ENCODE measurements at places on chromosomes 12 and 14.

- no peak for DNase-seq
Measured at GRCh38 chr14:97329701-97330100, 532.5 kb downstream of the VRK1 start.

DNA sequence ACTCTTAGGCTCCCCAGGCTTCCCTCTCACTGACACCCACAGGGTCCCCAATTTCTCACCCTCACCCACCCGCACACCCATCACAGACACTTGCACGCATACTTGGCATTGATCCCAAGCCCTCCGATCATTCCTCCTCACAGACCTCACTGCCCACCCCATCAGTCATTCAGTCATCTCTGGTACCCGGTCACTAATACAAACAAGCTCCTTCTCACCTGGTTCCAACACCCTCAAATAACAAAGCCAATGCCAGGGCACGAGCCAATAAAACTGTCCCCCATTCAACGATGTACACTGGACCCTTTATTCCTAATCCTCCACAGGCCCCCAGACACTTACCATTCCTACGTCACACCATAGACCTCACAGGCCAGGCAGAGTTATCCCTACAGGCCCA lies 2.3 kb downstream of the ZNF605 start:
- no peak for DNase-seq

- DNase-seq = no peak
Measured at GRCh38 chr12:80032946-80033345, 66.4 kb upstream of the OTOGL start.

DNA sequence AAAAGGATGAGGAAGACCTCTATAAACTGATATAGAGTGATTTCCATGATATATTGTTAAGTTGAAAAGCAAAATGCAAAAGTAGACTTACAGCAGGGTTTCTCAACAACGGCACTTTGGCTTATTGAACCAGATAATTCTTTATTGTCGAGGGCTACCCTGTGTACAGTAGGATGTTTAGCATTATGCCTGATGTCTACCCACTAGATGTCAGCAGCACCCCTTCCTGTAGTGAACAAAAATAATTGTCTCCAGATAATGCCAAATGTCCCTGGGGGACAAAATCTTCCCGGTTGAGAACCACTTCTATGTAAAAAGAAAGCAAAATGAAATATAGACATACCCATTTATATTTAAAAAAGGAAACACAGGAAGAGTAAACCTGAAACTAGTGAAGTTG lies 32.4 kb downstream of the ABCD2 start:
- no peak for DNase-seq
